ENCODE measurements at places on chromosomes 11 and 22.

DNA sequence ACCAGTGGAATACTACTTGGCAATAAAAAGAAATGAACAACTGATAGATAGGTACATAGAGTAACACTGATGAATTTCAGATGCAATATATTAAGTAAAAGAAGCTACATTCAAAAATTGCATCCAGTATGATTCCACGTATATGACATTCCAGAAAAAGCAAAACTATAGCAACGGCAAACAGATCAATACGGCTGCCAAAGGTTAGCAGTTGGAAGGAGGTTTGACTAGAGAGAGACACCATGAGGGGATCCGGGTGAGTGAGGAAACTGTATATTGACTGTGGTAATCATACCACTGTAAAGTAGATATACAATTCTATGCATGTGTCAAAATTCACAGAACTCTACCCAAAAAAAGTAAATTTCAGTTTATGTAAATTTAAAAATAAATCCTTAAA, 28.7 kb downstream of the CADM1 start:
- DNase-seq = no peak

DNA sequence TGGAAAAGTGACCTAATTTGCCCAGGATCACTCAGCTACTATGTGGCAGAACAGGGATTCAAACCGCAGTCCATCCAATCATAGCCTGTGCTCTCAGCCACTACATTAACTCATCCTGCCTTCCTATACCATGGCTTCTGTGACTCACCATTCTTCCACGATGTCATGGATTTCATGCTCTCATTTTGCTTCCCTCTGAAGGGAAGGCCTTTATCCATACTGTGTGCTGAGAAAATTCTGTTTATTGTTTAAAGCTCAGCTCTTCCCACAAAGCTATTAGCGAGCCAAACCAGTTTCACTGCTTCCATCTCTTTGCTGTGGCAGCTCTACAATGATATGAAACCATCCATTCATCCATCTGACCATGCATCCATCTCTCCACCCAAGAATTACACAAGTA, 289.9 kb downstream of the TENM4 start:
- DNase-seq = no peak

DNA sequence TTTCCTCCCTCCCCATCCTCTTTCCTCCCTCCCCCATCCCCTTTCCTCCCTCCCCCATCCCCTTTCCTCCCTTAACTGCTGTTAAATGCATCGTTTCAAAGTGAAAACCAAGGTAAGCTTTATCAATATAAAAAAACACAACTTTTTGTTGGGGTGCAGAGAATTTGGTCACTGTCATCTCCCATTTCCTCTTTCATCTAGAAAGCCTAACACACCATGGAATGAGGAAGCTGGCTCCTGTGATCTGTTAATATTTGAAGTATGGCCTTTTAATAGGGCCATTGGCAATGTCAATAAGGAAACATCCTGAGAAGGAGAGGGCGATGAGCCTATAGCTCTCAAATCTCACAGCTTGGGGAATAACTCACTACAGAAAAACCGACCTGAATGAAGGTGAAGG, 7.0 kb downstream of the EXPH5 start:
- no peak for DNase-seq

GRCh38 chr11:68837583-68838571, 3.8 kb downstream of the CPT1A start:
- no peak for DNase-seq

- DNase-seq = no peak
Measured at GRCh38 chr11:1435820-1436467, 46.2 kb downstream of the BRSK2 start.
